ENCODE measurements at places on chromosomes 4 and X. TPM values are rescaled to one million over a fixed set of nuclear protein-coding genes. Genes with fewer than 3 reads are reported as not detected.

CLCN4 gene
- polyA plus RNA-seq = 3.7 TPM

FGB gene
- polyA plus RNA-seq = 5.5 TPM

SMIM10 gene
- polyA plus RNA-seq = 12.2 TPM

CT47C1 gene
- polyA plus RNA-seq = not detected

UGT8 gene
- polyA plus RNA-seq = 69.5 TPM

GYG2 gene
- 15.9 TPM for polyA plus RNA-seq

CXorf49 gene
- polyA plus RNA-seq = not detected

CENPU gene
- polyA plus RNA-seq = 46.5 TPM

CYBB gene
- polyA plus RNA-seq = 10.2 TPM

SPRY1 gene
- 89.9 TPM for polyA plus RNA-seq

SMIM10L2A gene
- polyA plus RNA-seq = 10.3 TPM

GAGE12E gene
- polyA plus RNA-seq = not detected

ARX gene
- not detected for polyA plus RNA-seq

DMD gene
- 31.2 TPM for polyA plus RNA-seq

XAGE1A gene
- polyA plus RNA-seq = not detected

CT45A10 gene
- not detected for polyA plus RNA-seq

IL13RA2 gene
- 0.38 TPM for polyA plus RNA-seq

ANXA10 gene
- polyA plus RNA-seq = 0.11 TPM

APELA gene
- polyA plus RNA-seq = 9.5 TPM

MAGEA9B gene
- polyA plus RNA-seq = not detected

RNF4 gene
- 65.1 TPM for polyA plus RNA-seq

CCDC120 gene
- polyA plus RNA-seq = 9.5 TPM

FGFR3 gene
- 90.0 TPM for polyA plus RNA-seq

NUP54 gene
- polyA plus RNA-seq = 82.7 TPM

VCX gene
- polyA plus RNA-seq = 0.50 TPM

FHDC1 gene
- polyA plus RNA-seq = 4.2 TPM

GPC4 gene
- polyA plus RNA-seq = 25.0 TPM

ITGB1BP2 gene
- polyA plus RNA-seq = 1.0 TPM

FRMPD3 gene
- 0.49 TPM for polyA plus RNA-seq

SETD7 gene
- 15.8 TPM for polyA plus RNA-seq

PAGE5 gene
- polyA plus RNA-seq = not detected

PAGE2B gene
- polyA plus RNA-seq = not detected

RIPPLY1 gene
- polyA plus RNA-seq = 2.5 TPM

SLC49A3 gene
- 4.0 TPM for polyA plus RNA-seq

CRMP1 gene
- polyA plus RNA-seq = 41.1 TPM

FGFBP1 gene
- polyA plus RNA-seq = not detected

HEPH gene
- polyA plus RNA-seq = 53.7 TPM

GAGE12J gene
- polyA plus RNA-seq = not detected

ACSL4 gene
- 71.9 TPM for polyA plus RNA-seq

Measured in left renal pelvis (tissue), 4 donors.